Activated CD4-positive, alpha-beta T cell treated with anti-CD3 and anti-CD28 coated beads for 1 hour (primary cell): ENCODE measurements at places on chromosomes 6 and 20.

DNA sequence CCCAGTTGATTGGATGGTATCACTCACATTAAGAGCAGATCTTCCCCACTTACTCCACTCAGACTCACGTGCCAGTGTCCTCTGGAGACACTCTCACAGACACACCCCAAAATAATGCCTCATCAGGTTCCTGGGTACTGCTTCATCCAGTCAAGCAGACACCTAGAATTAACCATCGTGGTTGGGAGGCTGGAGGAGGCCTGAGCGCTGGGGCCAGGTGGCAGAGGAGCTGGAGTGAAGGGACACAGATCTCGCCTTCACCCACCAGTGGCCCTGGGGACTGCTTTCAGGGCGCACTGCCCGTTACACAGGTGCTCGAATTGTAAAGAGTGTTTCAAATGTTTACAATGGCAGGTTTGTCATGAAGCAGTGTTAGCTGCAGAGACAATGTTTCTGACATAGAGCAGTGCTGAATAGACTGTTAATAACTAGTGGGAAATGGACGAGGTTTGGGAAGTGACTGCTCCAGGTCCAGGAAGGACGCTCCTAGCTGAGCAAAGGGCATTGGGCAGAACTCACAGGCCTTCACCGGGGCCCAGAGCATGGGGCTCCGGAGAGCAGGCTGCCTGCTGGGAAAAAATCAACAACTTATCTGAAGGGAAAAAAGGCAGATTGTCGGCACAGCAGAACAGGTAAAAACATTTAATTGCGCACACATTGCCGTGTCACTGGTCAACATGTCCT is 38.4 kb downstream of the TMEM242 start:
- DNase-seq, result no peak

DNA sequence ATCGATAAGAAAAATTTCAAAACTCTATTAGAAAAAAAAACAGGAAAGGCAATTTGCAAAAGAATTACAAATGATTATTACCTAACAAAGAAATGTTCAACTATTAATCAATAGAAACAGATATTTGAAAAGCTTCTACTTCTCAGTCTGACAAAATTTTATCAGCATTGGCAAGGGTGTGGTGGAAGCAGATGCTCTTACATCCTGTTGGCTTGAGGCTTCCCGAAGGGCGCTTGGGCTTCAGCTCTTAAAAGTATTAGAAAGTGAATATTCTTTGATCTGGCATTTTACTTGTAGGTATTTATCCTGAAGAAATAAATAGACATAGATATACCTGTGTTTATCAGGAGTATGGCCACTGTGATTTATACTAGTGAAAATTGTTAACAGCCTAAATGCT is 38.7 kb downstream of the SLC35D3 start:
- no peak for DNase-seq

DNA sequence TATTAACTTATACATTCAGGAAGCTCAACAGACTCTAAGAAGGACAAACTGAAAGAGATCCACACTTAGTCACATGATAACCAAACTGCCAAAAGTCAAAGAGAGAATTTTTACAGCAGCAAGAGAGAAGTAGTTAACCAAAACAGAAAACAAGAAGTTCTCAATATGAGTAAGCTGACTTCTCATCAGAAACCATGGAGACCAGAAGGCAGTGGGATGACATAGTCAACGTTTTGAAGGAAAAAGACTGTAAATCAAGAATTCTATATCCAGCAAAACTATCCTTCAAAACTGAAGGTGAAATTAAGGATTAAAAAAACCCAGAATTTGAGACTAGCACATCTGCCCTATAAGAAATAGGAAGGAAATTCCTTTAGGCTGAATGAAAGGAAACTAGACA is 60.4 kb downstream of the COL19A1 start:
- no peak for DNase-seq

DNA sequence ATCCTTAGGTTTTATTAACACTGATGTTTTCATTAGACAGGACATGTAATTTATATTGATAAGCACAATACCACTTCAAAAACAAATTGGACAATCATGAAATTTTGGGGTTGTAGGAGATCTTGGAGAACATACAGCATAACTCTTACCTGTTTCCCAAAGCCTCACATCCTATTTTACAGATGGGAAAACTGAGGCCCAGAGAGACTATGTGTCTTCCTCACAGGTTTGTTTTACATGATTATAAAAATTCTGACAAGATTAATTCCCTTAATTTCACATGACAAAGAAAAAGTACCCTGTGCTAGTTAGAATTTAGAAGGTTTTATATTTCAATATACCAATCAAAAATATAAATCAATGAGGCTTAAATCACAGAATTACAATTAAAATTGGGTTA is 145.5 kb downstream of the GMDS start:
- DNase-seq, result no peak

DNA sequence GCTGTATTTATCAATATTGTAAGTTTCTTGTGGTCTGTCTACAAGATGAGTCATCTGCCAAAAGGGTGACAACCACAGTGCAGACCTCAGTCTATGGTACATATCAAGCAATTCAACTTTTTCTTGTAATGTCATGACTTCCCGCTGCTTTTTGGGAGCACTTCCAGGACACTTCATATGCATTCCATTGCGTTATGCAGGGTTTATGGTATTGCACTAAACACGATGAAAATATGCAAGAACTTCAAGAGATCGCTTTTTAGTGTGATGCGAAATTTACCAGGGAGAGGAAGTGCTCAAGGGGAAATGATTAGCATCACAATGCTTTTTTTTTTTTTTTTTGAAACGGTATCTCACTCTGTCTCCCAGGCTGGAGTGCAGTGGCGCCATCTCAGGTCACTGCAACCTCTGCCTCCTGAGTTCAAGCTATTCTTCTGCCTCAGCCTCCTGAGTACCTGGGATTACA is 166.5 kb downstream of the TFAP2A start:
- DNase-seq, result no peak

DNA sequence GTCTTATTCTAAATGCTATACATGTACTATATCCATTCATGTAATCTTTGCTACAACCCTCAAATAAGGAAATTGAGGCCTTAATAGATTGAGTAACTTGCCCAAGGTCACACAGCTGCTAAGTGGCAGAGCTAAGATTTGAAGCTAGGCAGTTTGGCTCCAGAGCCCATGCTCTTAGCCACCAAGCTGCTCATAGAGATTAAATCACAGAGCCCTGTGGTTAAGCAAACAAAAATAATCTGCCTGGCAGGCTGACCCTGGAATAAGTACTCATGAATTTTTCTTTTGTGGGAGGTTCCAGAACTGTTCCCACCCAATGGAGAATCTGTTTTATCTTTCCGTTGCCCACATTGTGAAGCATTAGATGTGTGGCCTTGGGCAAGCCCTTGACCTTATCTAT is 7.4 kb downstream of the AAR2 start:
- no peak for DNase-seq

GRCh38 chr6:17390276-17390675 is 3.1 kb upstream of the CAP2 start:
- DNase-seq, result no peak

GRCh38 chr6:46963626-46964025 is 41.9 kb upstream of the ADGRF5 start:
- no peak for DNase-seq

DNA sequence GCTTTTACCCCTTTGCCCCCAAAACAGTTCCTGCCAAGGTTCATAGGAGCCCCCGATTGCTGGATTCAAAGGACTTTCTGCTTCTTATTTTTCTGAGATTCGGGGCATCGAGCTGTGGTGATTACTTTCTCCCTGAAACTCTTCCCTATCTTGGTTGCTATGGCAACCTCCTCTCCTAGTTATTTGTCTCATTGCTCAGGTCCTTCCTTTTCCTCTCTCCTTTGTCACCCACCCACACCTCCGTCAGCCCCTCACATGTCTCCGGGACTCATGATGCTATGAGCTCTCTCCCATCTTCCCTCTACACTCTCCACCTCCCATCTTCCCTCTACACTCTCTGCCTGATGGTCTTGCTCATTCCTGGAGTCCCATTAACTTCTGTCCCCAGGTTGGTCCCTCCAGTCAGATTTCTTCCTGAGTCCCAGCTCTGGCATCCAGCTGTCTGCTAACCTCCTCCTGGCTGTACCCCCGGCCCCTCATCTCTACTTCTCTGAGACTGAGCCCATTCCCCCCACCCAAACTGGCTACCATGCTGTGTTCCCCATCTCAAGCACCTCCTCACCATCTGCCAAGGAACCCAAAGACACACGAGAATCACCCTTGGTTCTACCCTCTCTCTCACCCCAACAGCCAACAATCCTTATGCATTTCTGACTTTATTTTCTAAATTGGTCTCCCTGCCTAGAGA is 30.2 kb upstream of the NNAT start:
- no peak for DNase-seq

- DNase-seq, result peak; percentile 19
These were observed 10.6 kb downstream of the RPS10 start for GRCh38 chr6:34414999-34415858.

- no peak for DNase-seq
These were observed 9.8 kb upstream of the ZFP64 start for GRCh38 chr20:52201395-52201794.

DNA sequence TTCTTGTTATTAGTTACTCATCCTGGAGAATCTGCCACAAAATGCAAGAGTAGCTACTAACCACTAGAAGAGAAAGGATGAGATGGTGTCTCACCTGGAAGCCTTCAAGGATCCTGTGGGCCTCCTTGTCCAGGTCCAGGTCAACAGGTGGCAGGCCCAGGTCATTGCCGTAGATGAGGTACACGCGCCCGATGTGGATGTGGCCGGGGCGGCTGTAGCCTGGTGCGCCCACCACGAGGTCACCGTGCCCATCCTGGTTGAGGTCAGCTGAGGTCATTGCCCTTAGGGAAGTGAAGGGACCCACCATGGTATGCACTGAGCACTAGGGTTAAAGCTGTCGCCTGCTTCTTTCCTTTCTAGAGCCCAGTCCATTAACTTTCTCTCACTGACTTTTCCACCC is 35.5 kb downstream of the GPLD1 start:
- no peak for DNase-seq

GRCh38 chr20:50453533-50454244 is 56.5 kb upstream of the PTPN1 start:
- DNase-seq, result no peak

- DNase-seq, result no peak
These were observed 52.2 kb downstream of the MARCKS start for GRCh38 chr6:113909224-113909856.

GRCh38 chr6:147793871-147794643 is 285.6 kb downstream of the SAMD5 start:
- no peak for DNase-seq

- no peak for DNase-seq
These were observed 29.8 kb downstream of the RHAG start for GRCh38 chr6:49606721-49607390.

GRCh38 chr20:57450419-57450818 is 59.2 kb downstream of the RBM38 start:
- DNase-seq, result no peak

DNA sequence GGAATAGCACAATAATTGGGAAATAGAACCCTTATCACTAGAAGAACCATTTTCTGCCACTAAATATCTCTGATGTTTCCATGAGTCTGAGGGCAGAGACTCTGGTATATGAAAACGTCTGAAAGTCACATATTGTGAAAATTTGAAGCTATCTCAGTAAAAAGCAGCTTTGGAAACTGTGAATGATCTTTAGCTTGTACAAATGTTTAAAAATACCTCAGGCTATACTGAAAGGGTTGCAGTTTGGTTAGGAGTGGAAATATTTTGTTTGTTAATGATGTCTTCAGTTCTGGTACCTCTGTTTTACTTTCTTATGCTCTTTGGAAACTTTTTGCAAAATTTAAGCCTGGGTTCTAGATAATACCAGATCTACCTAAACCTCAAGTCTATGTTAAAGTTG is 135.0 kb downstream of the SLC16A10 start:
- no peak for DNase-seq

- DNase-seq, result no peak
These were observed 19.4 kb downstream of the FAM50B start for GRCh38 chr6:3868544-3868943.

DNA sequence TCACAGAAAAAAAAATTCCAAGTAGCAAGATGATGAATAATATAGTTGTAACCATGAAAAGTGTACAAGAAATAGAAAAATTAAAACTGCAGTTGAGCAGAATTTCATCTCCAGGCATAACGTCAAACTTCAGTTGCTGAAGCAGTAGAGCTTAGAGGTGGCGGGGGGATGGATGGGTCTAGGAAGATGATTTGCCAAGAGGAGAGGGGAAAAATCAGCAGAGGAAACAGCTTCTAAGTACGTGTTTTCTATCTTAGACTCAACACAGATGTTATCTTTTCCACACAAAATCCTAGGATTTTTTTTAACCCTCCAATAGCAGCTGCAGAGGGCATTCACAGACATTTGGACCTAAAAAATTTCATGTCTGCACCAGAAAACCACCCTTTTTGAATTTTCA is 136.0 kb downstream of the OPN5 start:
- DNase-seq, result no peak

DNA sequence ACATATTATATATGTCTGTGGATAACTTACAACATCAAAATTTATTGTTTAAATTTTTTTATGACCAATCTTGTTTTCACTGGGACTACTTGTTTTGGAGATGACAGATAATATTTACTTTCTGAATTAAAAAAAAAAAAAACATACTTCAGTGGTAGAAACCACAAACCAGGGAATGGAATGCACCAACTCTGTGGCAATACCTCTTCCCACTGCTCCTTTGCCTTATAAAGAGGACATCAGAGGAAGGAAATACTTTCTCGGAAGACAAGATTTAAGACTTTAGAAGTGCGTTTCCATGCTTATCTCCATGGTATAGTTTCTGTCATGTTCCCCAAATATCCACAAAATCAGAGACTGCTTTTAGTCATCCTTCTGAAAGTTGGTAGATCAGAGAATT is 1241.1 kb upstream of the EYS start:
- DNase-seq, result no peak

GRCh38 chr6:22062807-22063408 is 233.9 kb downstream of the PRL start:
- DNase-seq, result peak; percentile 29

GRCh38 chr20:15556869-15557268 is 1016.4 kb downstream of the KIF16B start:
- no peak for DNase-seq

DNA sequence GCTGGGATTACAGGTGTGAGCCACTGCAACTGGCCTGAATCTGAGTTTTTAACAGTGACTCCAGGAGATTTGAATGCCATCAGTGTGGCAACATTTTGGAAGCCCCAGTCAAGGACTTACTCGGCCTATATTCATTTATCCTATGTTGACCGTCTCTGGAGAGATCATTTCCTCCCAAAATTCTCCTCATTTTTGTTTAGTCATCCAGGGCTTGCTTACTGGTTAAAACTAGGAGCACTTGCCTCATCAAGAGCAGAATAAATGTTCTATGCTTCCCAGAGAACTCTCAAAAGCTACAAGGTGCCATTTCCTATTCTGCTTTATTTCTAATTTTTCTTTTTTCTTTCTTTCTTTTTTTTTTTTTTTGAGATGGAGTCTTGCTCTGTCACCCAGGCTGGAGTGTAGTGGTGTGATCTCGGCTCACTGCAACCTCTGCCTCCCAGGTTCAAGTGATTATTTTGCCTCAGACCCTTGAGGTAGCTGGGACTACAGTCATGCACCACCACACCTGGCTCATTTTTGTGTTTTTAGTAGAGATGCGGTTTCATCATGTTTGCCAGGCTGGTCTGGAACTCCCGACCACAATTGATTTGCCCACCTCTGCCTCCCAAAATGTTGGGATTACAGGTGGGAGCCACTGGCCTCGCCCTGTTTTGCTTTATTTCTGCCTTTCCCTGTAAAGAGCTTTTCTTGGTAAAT is 23.4 kb upstream of the TRIM27 start:
- DNase-seq, result no peak

- no peak for DNase-seq
These were observed 74.9 kb upstream of the TOX2 start for GRCh38 chr20:43839793-43840199.
